Ureter (tissue), 1 donor: ENCODE measurements at places on chromosomes 12 and 14. TPM values are rescaled to one million over a fixed set of nuclear protein-coding genes. Genes with fewer than 3 reads are reported as not detected.

DNA sequence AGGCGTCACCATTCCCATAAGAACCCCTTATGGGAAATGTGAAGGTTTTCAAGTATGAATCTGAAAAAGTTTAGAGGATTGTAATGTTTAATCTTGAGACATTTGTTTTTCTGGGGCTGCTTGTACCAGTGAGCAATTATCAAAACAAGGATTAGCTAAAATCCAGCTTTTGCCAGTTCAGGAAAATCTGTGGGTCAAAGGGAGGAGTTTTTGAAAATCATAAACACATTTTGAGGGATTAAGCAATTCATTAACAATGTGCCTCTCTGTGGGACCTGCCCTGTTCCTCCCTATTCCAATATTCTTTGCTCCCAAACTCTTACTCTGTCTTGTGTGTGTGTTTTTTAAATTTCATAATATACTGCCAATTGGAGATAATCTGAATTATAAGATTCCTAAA lies 11.7 kb upstream of the DAAM1 start:
- no peak for DNase-seq

DNA sequence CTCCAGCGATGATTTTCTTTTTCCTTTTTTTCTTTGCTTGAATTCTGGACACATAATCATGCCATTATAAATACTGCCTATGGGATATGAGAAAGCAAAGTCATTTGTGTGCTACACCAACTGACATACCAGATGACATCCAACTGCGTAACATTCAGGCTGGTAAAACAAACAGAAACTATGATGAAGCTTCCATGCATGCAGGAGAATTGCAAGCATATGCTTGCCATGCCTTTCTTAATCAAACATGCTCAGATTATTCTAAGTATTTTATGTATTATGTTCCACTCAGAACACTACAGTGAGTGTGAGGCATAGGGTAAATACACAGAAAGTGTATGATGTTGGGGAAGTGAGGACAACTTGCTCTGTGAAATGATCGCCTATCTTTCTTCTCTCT lies 97.4 kb downstream of the C12orf50 start:
- DNase-seq, result no peak

CMA1 gene
- total RNA-seq, result 2.2 TPM

RASSF9 gene
- 2.0 TPM for total RNA-seq

GRCh38 chr14:58166005-58166983 lies 14.3 kb upstream of the ARMH4 start:
- peak; percentile 85 for DNase-seq

DNA sequence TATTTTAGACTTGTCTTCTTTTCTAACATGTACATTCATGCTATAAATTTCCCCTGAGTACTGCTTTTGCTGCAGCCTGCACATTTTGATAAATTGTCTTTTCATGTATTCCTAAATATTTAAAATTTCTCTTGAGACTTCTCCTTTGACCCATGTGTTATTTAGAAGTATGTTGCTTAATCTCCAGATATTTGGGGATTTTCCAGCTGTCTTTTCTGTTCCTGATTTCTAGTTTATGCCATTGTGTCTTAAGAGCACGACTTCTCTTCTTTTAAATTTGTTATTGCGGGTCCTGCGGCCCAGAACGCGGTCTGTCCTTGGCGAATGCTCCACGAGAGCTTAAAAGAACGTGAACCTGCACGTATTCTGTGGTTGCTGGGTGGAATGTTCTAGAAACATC lies 136.4 kb downstream of the KIF26A start:
- no peak for DNase-seq

DNA sequence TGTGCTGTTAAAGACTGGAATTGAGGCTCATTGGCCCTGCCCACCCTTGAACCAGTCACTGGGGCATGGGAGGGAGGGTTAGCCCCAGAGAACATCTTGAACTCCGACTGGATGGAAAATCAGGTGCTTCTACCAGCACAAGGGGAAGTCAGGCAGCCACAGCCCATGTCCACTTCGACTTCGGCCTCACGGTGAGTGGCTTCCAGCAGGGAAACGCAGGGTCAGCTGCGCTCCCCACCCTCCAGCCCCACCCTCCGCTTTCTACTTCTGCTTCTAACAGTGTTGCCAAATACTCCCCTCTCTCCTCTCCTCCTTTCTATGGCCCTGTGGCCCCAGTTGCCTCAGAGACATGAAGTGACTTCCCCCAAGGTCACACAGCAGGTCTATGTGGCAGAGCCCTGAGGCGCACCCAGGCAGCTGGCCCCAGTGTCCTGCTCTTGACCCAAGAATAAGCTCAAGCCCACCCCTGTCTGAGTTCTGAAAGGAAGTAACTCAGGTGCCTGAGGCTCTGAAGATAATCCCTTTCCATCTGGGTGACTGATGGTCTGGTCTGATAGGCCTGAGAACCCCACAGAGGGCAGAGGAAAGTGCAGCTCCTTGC lies 11.9 kb upstream of the SH2B3 start:
- no peak for DNase-seq

DNA sequence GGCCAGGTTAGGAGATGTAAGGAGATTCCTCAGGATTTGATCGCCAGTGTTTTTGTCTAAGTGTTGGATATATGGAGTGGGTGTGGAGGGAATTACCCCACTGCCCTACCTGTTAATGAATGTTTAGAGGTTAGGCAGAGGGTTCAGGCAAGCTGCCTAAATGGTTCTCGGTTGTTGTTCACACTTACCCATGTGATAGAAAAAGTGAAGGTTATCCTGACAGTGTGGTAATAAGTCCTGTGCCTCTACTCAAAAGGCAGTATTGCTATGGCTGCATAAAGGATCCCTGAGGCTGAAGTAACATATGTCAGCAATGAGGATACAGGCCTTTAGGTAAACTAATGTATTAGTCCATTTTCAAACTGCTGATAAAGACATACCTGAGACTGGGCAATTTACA lies 112.0 kb downstream of the GPHN start:
- no peak for DNase-seq
